ENCODE measurements at places on chromosomes 5 and 9.

DNA sequence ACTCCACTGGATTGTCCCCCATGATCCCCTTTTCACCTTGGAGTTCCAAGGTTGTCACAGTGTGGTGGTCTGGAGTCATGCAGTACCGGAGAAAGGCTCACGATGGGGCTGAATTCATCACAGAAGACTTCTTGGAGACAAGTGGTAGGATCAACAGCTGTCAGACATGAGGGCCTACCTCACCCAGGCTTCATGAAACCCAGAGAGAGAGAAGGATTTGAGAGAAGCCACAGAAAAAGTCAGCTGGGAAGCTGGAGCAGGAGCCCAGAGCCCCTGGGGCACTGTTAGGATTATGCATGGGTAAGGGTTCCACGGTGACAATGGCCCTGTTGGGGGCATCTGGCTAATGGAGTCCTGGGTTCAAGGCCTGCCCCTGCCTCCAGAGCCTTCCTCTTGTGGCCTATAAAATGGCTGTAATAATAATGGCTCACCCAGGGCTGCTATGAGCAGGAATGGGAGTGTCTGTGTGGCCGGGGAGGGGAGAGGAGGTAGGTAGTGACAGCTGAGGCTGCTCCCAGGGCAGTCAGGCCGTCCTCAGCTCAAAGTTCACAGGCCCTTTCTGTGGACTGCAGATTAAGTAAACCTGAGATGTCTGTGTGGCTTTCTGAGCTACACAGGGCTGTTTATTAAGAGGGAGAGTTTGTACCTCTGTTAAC is 910 bp downstream of the TRIM14 start:
- DNase-seq = no peak

GRCh38 chr5:19795218-19795617 is 192.8 kb downstream of the CDH18 start:
- DNase-seq = no peak

GRCh38 chr5:173691931-173692330 is 75.5 kb upstream of the BOD1 start:
- no peak for DNase-seq

DNA sequence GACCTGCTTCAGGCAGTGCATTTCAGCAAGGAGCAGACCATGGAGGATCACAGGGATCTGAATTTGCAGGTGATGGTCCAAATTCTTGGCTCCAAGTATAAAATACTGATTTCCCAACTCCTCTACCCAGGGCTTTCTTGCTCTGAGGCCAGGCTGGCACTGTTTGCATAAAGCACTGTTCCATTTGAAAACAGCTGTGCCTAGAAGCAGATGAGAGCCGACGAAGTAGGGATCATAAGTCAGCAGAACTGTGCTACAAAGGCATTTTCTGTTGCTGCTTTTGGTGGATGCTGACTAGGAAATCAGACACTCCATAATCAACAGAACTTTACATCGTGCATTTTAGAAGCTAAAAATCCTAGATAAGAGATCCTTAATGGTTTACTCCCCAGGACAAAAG is 126.4 kb downstream of the MAT2B start:
- no peak for DNase-seq

- DNase-seq = no peak
Observed at GRCh38 chr5:33079548-33079947, 361.2 kb upstream of the TARS1 start.

DNA sequence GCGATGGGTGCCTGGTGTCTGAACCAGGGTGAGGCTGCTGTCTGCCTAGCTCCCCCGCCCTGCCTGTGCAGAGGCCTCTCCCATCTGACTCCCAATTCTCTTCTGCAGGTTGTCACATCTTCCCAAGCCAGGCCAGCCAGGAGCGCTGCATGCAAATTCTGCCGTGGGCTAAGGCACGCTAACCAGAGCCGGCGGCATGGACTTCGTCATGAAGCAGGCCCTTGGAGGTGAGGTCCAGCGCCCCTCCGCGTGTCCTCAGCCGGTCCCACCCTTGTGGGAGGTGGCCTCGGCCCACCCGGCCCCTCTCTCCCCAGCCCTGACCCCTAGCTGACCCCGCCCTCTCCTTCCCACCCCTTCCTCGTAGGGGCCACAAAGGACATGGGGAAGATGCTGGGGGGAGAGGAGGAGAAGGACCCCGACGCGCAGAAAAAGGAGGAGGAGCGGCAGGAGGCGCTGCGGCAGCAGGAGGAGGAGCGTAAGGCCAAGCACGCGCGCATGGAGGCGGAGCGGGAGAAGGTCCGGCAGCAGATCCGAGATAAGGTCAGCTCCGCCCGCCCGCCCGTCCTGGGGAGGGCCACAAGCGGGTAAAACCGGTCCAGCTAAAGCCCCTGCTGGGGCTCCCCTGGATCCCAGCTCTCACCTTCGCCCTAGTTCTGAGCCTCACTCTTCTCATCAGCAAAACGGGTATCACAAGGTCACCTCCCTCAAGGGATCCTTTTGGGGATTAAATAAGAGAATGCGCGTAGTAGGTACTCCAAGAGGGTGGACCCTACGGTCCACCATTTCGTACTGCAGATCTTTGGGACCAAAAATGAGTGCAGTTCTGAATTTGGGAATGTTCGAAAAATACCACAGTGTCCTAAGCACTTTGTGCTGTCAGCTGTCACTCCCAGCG is 7.4 kb downstream of the CPLX2 start:
- DNase-seq = no peak

Data from hypothalamus (tissue), 51 donors.